Fibroblast of skin of back (primary cell): ENCODE measurements at places on chromosomes 13 and 19.
A peak's percentile ranks its signal among the peaks of the same experiment; 100 is the strongest.

- DNase-seq = peak; percentile 27
Observed at GRCh38 chr13:114311908-114312307, 2.4 kb upstream of the CHAMP1 start.

GRCh38 chr19:19256072-19256969, 16.8 kb downstream of the TM6SF2 start:
- no peak for DNase-seq

- no peak for DNase-seq
Observed at GRCh38 chr13:110368408-110368807, 61.3 kb downstream of the COL4A2 start.

DNA sequence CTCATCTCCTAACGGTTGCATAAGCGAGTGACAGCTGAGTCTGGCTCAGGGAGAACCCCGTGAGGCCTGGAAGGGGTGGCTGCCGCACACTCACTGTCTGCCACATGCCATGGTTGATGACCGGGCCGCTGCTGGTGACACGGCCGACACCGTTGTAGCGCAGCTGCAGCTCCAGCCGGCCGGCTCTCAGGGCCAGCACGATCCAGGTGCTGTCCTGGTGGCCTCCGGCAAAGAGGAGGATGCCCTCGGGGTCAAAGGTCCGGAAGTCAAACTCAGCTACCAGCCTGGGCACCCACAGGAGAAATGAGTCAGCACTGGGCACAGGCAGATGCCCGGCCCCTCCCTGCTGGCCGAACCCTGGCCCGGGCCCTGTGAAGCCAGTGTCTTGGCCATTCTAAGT, 31.7 kb downstream of the GAS6 start:
- no peak for DNase-seq

DNA sequence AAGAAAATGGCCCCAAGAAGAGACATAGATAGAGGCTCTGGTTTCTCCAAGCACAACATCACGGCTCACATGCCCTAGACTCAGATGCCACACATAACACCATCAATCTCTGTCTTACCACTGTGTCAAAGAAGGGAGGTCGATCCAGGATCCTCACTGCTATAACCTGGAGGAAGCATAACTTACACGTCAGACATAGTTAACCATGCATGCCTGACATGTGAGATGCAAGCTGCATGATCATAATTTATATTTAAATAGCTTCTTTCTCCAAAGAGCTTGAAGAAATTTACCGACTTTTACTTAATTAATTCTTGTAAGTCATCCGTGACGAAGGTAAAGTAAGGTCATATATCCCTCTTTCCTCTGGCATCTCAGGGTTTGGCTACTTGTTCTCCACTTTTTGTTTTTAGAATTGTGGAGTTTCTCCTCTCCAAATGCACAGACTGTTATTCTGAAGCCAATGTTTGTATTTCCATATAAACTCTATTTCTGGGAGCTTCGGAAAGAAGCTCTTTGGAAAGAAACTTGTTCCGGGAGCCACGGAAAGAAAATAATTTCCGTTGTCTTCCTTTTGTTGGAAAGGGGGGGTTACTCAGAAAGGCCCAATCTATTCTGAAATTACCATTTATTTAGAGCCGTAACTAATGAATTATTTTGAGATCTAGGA, 205.6 kb downstream of the LHFPL6 start:
- DNase-seq = no peak

GRCh38 chr13:102402290-102402689, 442 bp upstream of the FGF14 start:
- DNase-seq = peak; percentile 35

DNA sequence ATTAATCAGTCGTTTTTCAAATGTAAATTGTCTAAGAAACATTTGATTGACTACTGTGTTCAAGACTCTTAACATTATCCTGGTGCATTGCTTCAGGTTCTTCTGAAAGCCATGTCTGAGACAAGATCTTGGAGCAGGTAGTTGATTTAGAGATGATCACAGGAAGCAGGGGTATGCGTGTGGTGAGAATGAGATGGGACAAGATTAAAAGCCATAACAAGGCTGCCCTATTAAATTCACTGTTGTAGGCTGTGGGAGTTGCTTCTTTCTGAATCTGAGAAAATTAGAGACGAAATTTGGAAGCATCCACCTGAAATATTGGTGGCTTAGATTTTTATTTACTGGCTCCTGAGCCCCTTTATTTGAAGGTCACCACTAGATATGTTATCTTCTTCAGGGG, 687.4 kb upstream of the SLITRK6 start:
- DNase-seq = no peak

GRCh38 chr19:32830231-32831014, 39.1 kb downstream of the SLC7A9 start:
- DNase-seq = peak; percentile 60

DNA sequence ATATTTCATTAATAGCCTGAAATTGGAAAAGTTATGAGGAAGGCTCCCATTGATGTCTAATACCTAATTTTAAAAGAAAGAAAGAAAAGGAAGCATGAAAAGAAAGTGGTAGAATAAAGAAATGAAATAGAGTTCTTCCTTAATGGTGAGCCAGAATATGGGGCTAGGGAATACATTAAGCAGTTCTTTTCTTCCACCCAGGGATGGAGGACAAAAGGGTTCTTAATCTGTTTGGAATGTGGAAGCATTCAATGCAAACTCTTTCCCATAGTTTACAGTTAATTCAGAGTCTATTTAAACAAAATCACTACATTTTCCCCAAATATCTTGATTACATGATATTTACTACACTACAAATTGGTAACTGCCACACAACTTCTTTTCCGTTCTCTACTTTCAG, 18.4 kb upstream of the ZMYM2 start:
- DNase-seq = no peak

DNA sequence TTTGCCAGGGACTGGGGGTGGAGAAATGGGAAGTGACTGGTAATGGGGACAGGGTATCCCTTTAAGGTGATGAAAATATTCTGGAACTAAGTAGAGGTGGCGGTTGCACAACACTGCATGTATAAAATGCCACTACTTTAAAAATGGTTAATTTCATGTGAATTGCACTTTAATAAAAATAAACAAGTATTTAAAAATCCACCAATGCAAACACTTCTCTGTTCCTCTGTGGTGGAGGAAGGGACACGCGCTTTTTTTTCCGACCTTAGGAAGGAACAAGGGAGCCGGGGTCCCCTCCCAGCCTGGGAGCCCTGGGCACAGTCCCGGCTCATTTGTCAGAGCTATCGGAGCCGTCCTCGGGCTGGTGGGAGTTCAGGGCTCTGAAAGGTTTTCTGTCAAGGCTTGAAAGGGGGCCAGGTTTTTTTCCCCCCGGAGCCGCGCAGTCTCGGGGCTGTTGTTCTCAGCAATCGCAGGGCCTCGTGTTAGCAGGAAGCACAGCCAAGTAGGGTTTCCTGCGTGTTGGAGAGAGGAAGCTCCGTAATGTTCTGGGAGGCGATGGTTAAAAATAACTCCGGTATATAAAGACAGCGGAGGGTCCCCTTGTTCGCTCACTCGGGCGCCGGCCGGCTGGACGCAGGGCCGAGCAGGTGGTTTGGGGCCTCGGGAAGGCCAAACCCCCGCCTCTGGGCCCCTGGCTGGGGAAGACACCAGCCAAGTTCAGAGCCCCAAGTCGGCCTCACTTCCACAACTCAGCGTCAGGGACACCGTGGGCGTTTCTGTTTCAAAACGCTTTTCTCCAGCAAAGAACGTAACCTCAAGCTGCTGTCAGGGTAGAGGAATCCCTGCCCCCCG, 41.2 kb upstream of the KLF2 start:
- peak; percentile 68 for DNase-seq

GRCh38 chr19:13022859-13023636, 27.8 kb downstream of the NFIX start:
- DNase-seq = peak; percentile 96

GRCh38 chr13:66509175-66509574, 721.0 kb downstream of the PCDH9 start:
- DNase-seq = no peak

DNA sequence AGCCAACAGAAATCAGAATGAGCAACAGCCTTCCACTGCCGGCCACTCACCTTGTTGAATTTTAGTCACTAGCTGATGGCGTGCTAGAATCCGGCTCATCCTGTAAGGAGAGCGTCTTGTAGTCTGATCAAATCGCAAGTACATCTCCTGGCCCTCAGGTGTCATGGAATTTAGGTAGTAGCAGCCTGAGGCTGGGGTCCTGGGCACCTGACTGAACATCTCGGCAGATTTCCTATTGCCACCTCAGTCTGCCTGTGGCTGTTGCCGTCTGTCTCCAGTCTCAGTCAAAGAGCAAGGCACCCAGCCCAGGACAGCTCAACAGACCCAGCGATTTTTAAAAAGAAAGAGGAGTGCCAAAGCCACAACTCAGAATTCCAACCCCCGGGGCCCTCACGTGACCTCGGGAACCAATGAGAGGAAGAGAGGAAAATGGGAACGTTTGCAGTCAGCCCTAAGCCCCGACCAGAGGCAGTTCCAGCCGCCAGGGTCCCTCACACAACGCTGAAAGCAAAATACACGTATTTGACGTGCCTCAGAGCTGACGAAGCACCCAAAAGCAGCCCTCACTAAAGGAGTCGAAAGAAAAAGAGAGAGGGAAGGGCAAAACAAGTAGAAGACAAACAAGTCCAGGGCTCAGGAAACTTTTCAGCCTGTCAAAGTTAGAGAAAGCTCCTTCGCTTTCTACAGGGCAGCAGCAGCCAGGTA, at the start of gene STARD13:
Gene STARD13, minus strand, starts transcription at position 336 of the 705 bp plus-strand sequence. Its CDS starts 117 bp downstream, at position 219.
- peak; percentile 99 for DNase-seq

DNA sequence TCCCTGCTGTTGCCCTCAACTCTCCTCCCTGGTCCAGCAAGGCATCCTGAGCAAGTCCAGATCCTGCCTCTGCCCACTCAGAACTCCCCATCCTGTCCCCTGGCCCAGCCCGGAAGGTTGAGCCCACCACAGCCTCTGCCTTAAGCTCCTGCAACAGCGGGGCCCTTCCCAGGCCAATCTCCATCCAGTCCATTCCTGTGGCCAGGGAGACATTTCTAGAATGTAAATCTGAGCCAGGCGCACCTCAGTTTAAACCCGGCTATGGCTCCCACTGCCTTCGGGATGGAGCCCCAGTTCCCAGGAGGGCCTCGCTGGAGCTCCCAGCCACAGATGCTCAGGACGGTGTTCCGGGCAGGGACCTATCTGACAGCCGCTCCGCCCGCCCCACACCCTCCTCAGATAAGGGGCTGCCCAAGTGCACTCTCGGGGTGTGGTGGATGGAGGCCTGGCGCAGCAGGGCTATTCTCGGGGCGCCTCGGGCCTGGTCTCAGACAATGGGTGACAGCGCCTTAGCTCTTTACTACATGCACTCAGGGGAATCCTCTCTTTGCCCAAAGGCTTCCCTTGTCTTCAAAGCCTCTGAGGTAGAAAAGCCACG, 5.3 kb downstream of the TRAPPC6A start:
- no peak for DNase-seq

GRCh38 chr13:58324161-58324560, 692.6 kb downstream of the PCDH17 start:
- no peak for DNase-seq

GRCh38 chr13:112058941-112059340, 8.0 kb upstream of the SOX1 start:
- no peak for DNase-seq

DNA sequence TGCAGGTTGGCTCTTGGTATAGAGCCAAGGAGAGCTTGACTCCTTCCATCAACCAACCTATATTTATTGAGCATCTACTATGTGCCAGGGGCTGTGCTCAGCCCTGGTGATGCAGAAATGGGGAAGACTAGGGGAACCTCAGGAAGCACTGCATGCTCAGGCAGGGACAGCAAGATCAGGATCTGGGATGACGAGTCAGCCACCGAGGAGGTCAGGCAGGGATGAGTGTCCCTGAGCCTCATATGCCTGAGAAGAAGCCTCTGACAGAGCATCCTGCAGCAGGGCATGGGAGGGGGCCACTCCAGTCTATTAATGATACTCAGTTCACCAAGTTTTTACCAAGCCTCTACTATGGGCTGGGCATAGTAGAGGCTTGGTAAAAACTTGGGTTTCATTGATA, 158.1 kb downstream of the KATNAL1 start:
- no peak for DNase-seq

GRCh38 chr19:18292810-18293641, 11.6 kb upstream of the JUND start:
- DNase-seq = peak; percentile 72

GRCh38 chr13:48776401-48776800, 122.7 kb downstream of the CYSLTR2 start:
- DNase-seq = peak; percentile 34

DNA sequence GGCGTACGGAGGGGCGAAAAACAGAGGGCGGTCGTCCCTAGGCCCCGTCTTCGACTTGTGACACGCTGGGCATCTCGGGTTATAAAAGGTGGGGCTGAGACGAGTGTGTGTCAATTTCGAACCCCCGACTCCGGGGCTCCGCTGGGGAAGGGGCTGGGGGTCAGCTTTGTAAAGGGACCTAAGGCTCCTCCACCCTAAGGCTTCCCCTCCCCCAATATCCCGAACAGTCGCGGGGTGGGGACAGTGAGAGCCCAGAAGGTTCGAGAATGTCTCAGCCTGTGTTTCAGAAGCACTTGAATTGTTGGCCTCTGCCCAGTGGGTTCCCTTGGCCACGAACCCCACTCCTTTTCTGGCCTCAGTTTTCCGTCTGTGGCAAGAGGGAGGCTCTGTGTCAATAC, 450 bp downstream of the SELENOW start:
- DNase-seq = no peak

GRCh38 chr19:16234552-16235445, 37.1 kb downstream of the AP1M1 start:
- no peak for DNase-seq

DNA sequence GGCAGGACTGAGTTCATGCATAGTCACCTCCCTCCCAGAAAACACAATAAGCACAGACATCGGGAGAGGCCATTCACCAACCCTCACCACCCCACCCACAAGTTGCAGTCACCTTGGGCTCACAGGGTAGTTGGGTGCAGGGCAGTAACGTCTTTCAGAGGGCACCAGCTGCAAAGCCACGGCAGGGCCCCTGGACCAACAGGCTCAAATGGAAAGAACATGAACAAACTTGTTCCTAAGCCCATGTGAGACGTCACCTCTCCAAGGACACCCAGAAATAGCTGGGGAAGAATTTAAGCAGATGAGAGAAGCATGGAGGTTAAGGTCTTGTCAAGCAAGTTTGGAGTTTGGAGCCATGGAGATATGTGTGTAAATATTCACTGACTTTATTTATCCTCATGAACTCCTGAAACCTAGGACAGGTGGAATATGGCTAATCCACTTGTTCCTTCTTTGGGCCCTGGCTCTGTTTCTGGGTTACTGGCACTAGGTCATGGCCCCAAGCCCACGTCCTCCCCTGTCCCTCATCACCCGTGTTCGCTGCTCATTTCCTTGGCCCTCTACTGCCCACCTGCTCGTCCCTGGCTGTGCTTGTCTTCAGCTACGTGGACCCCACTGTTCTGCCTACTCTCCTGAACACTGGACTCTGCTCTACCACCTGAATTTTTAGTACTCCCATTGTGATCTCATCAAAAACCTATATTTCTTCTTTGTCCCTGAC, 40.4 kb downstream of the SACS start:
- DNase-seq = no peak

- peak; percentile 27 for DNase-seq
Observed at GRCh38 chr13:71417205-71417604, 449.8 kb downstream of the DACH1 start.
